ENCODE measurements at places on chromosomes 11 and 22. TPM values are rescaled to one million over a fixed set of nuclear protein-coding genes. Genes with fewer than 3 reads are reported as not detected.

OR4A5 gene
- not detected for total RNA-seq

ZNRD2 gene
- 78.2 TPM for total RNA-seq

GLYAT gene
- not detected for total RNA-seq

IL17REL gene
- not detected for total RNA-seq

GALNT18 gene
- total RNA-seq: 3.6 TPM

SLC6A5 gene
- not detected for total RNA-seq

OR8G5 gene
- total RNA-seq: not detected

EHF gene
- total RNA-seq: not detected

GSTT2B gene
- total RNA-seq: not detected

LGR4 gene
- total RNA-seq: not detected

PLAAT2 gene
- total RNA-seq: not detected

PAX6 gene
- not detected for total RNA-seq

CCDC81 gene
- total RNA-seq: 0.13 TPM

BCO2 gene
- 0.32 TPM for total RNA-seq

RASSF10 gene
- not detected for total RNA-seq

CLDN25 gene
- not detected for total RNA-seq

OR52B4 gene
- total RNA-seq: not detected

MRGPRD gene
- total RNA-seq: not detected

WT1 gene
- not detected for total RNA-seq

NXPE4 gene
- total RNA-seq: not detected

ANGPTL5 gene
- not detected for total RNA-seq

OR8D4 gene
- not detected for total RNA-seq

LUZP2 gene
- not detected for total RNA-seq

MAJIN gene
- not detected for total RNA-seq

TESMIN gene
- total RNA-seq: 0.94 TPM

YDJC gene
- total RNA-seq: 80.6 TPM

RAB39A gene
- 0.23 TPM for total RNA-seq

FAM180B gene
- 0.15 TPM for total RNA-seq

KLHL35 gene
- total RNA-seq: 0.55 TPM

OR6A2 gene
- 0.06 TPM for total RNA-seq
